ENCODE measurements at places on chromosomes 1 and 21.

DNA sequence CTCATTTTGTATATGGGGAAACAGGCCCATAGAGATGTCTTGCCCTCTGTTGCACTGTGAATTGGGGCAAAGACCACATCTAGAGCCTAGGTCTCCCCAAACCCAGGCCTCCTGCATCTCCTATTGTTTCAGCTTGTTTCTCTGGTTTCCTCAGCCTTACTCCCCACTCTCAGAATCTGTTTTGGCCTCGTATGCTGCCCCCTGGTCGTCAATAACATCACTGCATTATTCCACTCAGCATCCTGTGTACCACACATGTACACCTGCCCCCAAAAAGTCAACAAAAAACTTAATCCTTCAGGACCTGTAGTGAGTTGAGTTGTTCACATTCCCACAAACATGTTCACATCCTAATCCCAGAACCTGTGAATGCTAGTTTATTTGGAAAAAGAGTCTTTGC, 184.8 kb downstream of the BRINP2 start:
- no peaks in the 10 kb centered on the region for H3K36me3 ChIP-seq
- no peak for DNase-seq
- no peak overlapping the region for H3K4me3 ChIP-seq
- peaks cover 12% of the 10 kb centered on the region for H3K27me3 ChIP-seq
- no peak overlapping the region for H3K27ac ChIP-seq

DNA sequence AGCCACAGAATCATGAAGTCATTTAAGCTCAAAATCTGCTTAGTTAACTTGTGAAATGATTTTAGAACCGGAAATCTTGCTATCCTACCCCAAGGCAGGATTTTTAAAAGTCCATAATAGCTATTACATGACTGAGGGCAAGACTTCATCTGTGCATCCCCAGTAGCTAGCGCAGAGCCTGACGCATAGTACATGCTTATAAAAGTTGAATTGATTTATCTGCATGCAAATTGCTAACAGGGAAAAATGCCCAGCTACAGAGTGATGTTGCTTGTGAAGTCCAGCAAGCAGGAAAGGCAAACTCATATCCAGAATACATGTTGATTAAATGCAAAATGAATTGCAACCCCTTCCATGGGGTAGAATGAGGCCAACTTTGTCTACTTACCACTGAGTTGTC, 8.1 kb upstream of the MAP1LC3C start:
- no peaks in the 10 kb centered on the region for H3K36me3 ChIP-seq
- no peak overlapping the region for H3K4me3 ChIP-seq
- no peak for DNase-seq

DNA sequence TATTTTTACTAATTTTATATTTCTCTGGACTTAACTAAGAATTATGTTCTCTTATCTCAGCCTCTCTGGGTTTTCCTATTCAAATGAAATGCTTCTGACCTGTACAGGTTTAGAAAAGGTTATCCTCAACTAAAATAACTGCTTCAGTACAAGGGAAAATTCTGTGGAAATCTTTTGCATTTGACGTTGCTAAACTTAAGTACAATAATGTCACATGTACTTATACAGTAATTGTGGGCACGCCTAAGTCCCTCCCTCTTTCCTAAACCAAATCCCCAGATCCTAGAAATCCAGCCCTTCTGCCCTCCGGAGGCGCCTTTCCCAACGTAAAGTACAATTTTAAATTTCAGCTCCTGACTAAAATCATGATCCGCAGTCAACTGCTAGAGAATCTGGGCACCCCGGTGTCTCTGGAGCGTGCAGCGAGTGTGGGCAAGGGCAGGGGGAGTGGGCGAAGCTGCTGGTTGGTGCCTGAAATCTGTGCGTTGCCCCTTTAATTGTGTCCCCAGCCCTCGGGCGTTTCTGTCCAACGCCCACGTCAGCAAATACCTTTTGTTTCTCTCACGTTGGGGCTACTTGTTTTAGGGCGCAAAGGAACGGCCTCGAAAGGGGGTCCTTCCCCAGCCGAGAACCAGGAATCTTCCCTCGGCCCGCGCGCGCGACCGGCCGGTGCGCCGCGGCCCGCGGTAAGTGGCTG, at the start of gene ZBTB8A:
TSS of gene ZBTB8A (plus strand) at position 541 of the 697 bp plus-strand sequence. CDS start 53,505 bp downstream, outside the sequence.
- peak within 1 kb of the TSS; percentile 68 for H3K4me3 ChIP-seq
- no peaks in the 10 kb centered on the region for H3K36me3 ChIP-seq
- no peaks in the 10 kb centered on the region for H3K27me3 ChIP-seq
- peaks cover 23% of the 10 kb centered on the region for H3K4me1 ChIP-seq
- H3K27ac ChIP-seq, result peak within 1 kb of the TSS; percentile 88

DNA sequence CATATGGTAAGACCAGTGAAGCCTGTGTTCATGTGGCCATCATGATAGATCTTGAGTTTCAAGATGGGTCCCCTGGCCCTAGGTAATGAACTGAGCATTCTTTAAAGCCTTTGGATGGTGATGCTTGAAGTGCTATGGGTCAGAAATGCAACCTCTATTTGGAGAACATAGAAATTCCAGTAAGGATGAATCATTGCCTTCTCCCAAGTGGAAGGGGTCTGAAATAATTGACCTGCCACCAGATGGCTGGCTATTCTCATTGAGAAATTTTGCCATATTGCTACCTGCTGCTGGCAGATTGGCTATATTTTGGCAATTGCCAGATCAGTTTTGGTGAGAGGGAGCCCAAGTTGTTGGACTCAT, 739 bp upstream of the IFI6 start:
- no peaks in the 10 kb centered on the region for H3K27me3 ChIP-seq
- DNase-seq, result no peak
- H3K4me3 ChIP-seq, result peak overlapping the region; percentile 56

DNA sequence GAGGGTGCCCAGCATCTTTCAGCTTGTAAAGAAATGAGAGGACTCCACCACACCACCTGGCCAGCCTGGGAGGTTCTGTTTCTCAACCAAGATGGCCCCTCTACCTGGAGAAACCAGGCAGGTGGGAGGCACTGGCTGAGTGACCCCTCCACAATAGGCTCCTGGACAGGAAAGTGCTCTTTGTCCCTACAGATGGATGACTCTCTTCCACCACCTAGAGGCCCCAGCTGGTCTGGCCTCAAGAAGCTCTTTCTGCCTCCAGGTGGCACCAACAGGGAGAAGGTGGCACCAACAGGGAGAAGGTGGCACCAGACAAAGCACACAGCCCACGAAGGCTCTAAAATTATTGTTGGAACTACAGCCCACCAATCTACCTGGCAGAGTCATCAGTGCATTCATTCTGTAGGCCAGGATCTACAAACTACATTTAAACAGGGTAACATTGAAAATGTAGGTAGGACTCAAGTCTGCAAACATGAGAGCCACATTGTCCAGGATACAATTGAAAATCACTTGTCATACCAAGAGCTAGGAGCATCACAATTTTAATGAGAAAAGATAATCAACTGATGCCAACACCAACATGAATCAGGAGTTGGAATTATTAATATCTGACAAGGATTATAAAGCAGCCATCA, 14.4 kb downstream of the TMPRSS3 start:
- H3K4me1 ChIP-seq, result peaks cover 3% of the 10 kb centered on the region
- no peaks in the 10 kb centered on the region for H3K36me3 ChIP-seq
- H3K27me3 ChIP-seq, result no peaks in the 10 kb centered on the region
- peak; percentile 59 for DNase-seq

GRCh38 chr21:36186506-36187399, 30.1 kb downstream of the DOP1B start:
- no peak overlapping the region for H3K27ac ChIP-seq
- H3K4me1 ChIP-seq, result peaks cover 23% of the 10 kb centered on the region
- no peaks in the 10 kb centered on the region for H3K36me3 ChIP-seq

DNA sequence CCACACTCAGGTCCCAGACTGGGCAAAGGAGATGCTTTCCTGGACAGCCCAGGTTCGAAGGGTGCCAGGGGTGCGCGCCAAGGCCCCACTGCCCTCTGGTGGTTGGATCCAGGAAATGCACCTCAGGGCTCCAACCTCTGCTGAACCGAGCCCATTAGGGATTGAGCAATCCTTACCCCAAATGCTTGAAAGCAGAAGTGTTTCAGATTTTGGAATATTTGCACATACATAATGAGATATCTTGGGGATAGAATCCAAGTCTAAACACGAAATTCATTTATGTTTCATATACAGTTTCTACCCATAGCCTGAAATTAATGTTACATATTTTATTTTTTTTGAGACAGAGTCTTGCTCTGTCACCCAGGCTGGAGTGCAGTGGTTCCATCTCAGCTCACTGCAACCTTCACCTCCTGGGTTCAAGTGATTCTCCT, 57.4 kb downstream of the SLC9A1 start:
- no peak overlapping the region for H3K27ac ChIP-seq
- H3K4me3 ChIP-seq, result no peak overlapping the region
- H3K4me1 ChIP-seq, result peaks cover 9% of the 10 kb centered on the region
- peak; percentile 45 for DNase-seq
- no peaks in the 10 kb centered on the region for H3K36me3 ChIP-seq

GRCh38 chr1:11406845-11407244, 72.1 kb upstream of the DISP3 start:
- H3K36me3 ChIP-seq, result no peaks in the 10 kb centered on the region
- no peak overlapping the region for H3K4me3 ChIP-seq
- H3K27ac ChIP-seq, result no peak overlapping the region
- H3K27me3 ChIP-seq, result peaks cover 3% of the 10 kb centered on the region
- no peak for DNase-seq

GRCh38 chr1:94329276-94329675, 88.9 kb upstream of the ABCD3 start:
- peaks cover 68% of the 10 kb centered on the region for H3K4me1 ChIP-seq
- DNase-seq, result no peak
- H3K36me3 ChIP-seq, result no peaks in the 10 kb centered on the region
- H3K27ac ChIP-seq, result peak overlapping the region; percentile 90
- no peak overlapping the region for H3K4me3 ChIP-seq

GRCh38 chr1:228071839-228072657, 10.5 kb upstream of the ARF1 start:
- no peak for DNase-seq
- H3K36me3 ChIP-seq, result no peaks in the 10 kb centered on the region
- H3K27me3 ChIP-seq, result 0 out of 2 replicates have a peak, but pooled peaks cover 2% of the 10 kb centered on the region
- no peak overlapping the region for H3K4me3 ChIP-seq
- H3K4me1 ChIP-seq, result no peaks in the 10 kb centered on the region

DNA sequence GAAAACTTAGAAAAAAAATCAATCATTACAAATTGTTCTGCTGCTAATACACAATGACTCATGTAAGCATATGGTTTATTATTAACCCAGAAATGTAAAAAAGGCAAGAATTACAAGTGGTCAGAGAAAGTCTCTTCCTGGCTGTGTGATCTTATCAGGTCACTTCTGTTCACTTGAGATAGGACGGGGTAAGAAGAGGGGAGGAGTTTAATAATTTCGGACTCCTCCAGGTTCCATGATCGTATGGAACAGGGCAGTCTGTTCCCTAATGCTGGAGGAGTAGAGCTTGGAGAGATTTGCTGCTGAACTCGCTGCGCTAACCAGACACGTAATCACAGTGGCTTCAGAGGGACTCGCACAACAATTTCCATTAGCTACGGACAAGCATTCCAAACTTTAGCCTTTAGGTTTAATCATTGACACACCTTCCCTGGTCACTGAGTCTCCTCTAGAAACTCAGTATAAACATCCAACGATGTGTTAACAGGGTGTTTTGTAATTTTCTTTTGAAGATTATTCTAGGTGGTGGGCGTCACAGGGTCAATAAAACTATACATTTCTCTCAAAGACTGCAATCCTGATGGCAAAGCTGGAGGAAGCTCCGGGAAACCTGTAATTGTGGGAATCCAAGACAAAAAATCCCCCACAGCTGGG, 1.3 kb downstream of the CRYZ start:
- no peaks in the 10 kb centered on the region for H3K27me3 ChIP-seq
- H3K36me3 ChIP-seq, result 0 out of 2 replicates have a peak, but pooled peaks cover under 1% of the 10 kb centered on the region
- H3K4me3 ChIP-seq, result peak overlapping the region; percentile 91
- no peak overlapping the region for H3K27ac ChIP-seq
- H3K4me1 ChIP-seq, result peaks cover 18% of the 10 kb centered on the region

GRCh38 chr21:39022863-39023693, 160.2 kb downstream of the PSMG1 start:
- H3K27ac ChIP-seq, result no peak overlapping the region
- DNase-seq, result no peak
- H3K27me3 ChIP-seq, result no peaks in the 10 kb centered on the region
- no peak overlapping the region for H3K4me3 ChIP-seq

DNA sequence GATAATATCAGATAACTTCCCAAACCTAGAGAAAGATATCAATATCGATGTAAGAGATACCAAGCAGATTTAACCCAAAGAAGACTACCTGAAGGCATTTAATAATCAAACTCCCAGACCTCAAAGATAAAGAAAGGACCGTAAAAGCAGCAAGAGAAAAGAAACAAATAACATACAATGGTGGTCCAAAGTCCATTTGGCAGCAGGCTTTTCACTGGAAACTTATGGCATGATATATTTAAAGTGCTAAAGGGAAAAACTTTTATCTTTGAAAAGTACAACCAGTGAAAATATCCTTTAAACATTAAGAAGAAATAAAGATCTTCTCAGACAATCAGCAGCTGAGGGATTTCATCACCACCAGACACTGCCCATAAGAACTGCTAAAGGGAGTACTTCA, 812.7 kb upstream of the ADAMTS5 start:
- no peaks in the 10 kb centered on the region for H3K36me3 ChIP-seq
- no peak overlapping the region for H3K4me3 ChIP-seq
- H3K27me3 ChIP-seq, result no peaks in the 10 kb centered on the region
- H3K27ac ChIP-seq, result no peak overlapping the region
- DNase-seq, result no peak

GRCh38 chr1:209023790-209024189, 559.7 kb upstream of the CAMK1G start:
- no peaks in the 10 kb centered on the region for H3K36me3 ChIP-seq
- H3K27me3 ChIP-seq, result no peaks in the 10 kb centered on the region
- no peaks in the 10 kb centered on the region for H3K4me1 ChIP-seq

- H3K27ac ChIP-seq, result peak overlapping the region; percentile 20
- no peaks in the 10 kb centered on the region for H3K36me3 ChIP-seq
- DNase-seq, result no peak
- no peak overlapping the region for H3K4me3 ChIP-seq
- H3K4me1 ChIP-seq, result peaks cover 36% of the 10 kb centered on the region
- H3K27me3 ChIP-seq, result no peaks in the 10 kb centered on the region
Observed at GRCh38 chr1:27598902-27599528, 4.9 kb downstream of the AHDC1 start.

DNA sequence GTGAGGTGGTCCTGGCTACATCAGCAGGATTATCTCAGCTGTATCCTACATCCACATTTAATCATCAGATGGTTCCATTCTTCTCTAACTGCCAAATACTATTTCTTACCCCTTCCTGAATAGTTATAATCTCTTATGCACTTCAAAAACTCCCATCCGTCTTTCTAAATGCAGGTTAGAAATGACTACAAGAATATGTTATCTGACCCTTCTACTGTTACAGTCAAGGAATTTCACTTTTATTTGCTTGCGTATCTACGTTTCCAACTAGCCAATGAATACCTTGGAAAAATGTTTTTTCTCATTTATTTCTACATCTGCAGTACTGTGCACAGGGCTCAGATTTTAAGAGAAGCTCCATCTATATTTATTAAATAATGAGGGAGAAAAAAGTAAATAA, 709.9 kb downstream of the KCNT2 start:
- H3K27me3 ChIP-seq, result no peaks in the 10 kb centered on the region
- no peaks in the 10 kb centered on the region for H3K36me3 ChIP-seq
- H3K4me1 ChIP-seq, result no peaks in the 10 kb centered on the region
- no peak for DNase-seq
- no peak overlapping the region for H3K27ac ChIP-seq

- no peak for DNase-seq
- peaks cover 29% of the 10 kb centered on the region for H3K36me3 ChIP-seq
- H3K4me1 ChIP-seq, result peaks cover 7% of the 10 kb centered on the region
- no peaks in the 10 kb centered on the region for H3K27me3 ChIP-seq
- no peak overlapping the region for H3K4me3 ChIP-seq
Observed at GRCh38 chr1:23521588-23521987, 9.4 kb downstream of the E2F2 start.

- no peak for DNase-seq
- H3K27ac ChIP-seq, result no peak overlapping the region
- H3K4me1 ChIP-seq, result no peaks in the 10 kb centered on the region
- H3K27me3 ChIP-seq, result 0 out of 2 replicates have a peak, but pooled peaks cover 4% of the 10 kb centered on the region
- H3K4me3 ChIP-seq, result no peak overlapping the region
- H3K36me3 ChIP-seq, result no peaks in the 10 kb centered on the region
Observed at GRCh38 chr1:75127916-75128717, 6.1 kb upstream of the LHX8 start.
